ENCODE measurements at places on chromosomes 13 and 19.

DNA sequence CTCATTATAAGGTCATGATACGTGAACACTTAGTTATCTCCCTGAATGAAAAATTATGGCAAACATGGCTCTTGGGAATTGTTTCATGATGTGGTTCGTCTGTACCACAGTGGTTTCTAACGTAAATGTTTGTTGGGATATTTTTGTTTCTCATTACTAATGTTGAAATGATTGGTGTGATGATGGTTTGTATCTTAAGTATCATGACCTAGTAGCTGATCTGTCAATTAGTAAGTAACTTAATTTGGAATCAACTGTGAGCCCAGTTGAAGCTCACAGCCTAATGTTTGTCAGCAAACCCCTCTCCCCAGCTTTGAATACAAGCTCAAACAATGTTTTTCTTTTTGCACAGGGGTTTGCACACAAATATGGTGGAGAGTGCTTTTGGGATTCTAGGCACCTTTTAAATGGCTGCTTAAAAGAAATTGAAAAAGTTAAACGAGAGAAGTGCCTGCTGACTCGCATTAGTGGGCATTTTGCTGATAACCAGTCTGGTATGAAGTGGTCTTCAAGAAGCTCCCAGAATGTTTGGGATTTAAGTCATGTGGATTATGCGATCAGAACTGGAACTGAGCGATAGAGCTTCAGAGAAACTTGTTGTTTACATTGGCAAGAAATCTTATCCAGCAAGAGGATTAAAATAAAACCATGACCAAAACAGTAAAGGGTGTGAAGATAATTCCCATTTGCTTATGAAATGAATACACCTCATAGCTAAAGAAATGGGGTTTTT is 68.2 kb downstream of the LMO7 start:
- no peak for DNase-seq

- DNase-seq = no peak
These were observed 29.1 kb upstream of the POP4 start for GRCh38 chr19:29576761-29577648.

- no peak for DNase-seq
These were observed 1.4 kb upstream of the RASL11A start for GRCh38 chr13:27269114-27269665.

DNA sequence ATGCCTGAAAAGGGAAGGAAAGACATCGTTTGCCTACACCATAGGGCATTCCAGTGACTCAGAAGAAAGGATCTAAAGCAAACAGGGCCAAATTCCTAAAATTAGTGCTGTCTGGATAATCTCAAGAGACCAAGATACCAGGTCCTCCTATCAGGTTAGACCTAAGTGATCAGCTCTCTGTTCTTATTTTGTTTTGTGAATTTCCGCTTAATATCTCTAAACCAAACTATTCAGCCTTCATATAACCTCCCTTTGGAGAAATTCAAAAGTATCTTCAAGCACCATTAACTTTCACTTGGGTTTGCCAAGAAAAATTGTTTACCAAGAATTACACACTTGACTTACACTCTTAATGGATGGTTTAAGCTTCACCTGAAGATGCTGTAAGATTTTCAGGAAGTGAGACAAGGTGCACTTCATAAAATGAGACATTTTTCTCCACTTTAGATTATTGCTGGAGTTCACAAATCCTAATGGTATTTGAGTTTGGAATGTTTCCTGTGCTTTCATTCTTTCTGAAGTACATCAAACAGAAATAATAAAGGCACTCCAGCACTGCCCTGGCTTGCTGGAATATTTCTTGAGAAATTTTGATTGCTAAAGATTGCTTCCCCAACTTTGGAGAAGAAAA is 376.1 kb downstream of the LMO7 start:
- DNase-seq = no peak

- DNase-seq = no peak
These were observed 10.1 kb upstream of the ZNF835 start for GRCh38 chr19:56681702-56682101.

DNA sequence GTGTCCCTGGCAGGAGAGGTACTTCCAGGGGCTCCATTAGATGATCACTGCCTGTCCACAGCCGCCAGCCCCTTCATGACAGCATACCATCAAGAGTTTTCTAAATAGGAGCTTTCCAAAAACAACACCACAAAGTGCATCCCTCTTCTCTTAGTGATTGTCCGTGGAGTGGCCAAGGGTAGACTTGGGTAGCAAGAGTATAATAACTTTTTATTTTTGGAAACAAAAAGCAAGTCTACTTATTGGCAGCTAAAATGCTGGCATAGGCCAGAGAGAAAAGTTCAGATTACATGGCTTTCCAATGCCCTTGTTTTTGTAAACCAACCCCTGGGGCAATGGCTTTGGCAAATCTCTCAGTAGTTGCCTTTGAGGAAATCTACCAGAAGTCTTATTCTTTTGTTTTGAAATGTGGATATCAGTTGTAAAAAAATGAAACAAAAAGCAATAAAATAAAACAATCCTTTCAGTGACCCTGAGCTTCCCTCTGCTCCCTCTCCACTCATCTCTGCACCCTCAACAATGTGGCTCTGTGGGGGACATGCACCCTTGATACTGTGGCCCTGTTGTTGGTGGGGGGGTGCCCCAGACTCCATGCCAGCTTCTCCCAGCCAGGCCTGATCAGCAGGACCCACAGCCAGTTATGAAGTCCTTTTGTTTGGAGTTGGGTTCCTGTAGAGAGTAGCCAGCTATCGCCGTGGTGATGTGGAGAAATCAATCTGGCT is 294.1 kb downstream of the DLEU7 start:
- no peak for DNase-seq

- DNase-seq = no peak
These were observed 305.1 kb downstream of the ITGBL1 start for GRCh38 chr13:101757446-101758039.

DNA sequence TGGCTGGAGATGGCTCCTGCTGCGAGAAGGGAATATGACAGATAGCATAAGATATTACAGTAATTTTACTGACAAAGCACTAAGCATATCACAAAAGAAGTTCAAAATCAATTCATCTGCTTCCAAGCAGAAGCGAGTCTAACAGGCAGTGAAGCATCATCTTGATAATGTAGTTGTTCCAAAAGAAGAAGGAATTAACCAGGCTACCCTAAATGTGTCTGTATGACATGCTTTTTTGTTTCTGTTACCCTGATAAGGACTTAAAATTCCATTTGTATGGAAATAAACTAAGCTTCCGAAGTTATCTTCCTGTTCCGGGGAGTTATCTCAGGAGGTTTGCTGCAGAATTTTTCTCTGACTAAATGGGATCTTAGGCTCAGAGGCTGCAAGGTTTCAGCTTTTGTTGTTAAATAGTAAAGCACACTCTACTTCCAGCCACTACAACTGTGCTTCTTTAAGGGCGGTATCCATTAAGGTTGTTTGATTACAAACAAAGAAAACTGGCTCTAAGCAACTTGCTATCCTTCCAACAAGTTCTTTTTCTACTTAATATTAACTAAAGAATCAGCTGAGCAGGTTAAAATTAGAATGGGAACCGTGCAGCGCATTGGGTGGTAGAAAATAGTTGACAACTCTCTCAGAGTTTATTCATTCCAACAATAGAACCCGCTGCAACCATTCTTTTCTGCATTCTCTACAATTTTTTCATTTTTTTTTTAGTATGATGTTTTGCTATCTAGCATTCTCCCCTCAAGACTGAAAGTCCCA is 607.3 kb downstream of the UQCRFS1 start:
- no peak for DNase-seq

GRCh38 chr13:20891034-20891433 is 11.5 kb downstream of the XPO4 start:
- DNase-seq = no peak

GRCh38 chr19:30214651-30215051 is 157.5 kb upstream of the ZNF536 start:
- no peak for DNase-seq

DNA sequence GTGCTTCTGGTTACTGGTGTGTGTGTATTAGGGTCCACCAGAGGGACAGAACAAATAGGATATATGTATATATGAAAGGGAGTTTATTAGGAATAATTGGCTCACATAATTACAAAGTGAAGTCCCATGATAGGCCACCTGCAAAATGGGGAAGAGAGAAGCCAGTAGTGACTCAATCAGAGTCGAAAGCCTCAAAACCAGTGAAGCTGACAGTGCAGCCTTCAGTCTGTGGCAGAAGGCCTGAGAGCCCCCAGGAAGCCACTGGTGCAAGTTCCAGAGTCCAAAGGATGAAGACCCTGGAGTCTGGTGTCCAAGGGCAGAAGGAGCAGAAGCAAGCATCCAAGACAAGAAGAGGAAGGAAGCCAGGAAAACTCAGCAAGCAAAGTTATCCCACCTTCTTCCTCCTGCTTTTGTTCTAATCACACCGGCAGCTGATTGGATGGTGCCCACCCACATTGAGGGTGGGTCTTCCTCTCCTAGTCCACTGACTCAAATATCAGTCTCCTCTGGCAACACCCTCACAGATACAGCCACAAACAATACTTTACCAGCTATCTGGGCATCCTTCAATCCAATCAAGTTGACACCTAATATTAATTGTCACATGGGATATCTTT is 21.7 kb upstream of the SCEL start:
- no peak for DNase-seq

- no peak for DNase-seq
These were observed 18.8 kb downstream of the FAM124A start for GRCh38 chr13:51240958-51241357.

Data from large intestine (tissue), 12 donors.